Type B pancreatic cell (in vitro differentiated cells): ENCODE measurements at places on chromosomes 5 and 9. TPM values are rescaled to one million over a fixed set of nuclear protein-coding genes. Genes with fewer than 3 reads are reported as not detected.

Gene GPRIN1
- total RNA-seq = 3.3 and 6.0 TPM in 2 replicates

Gene PCDHGA4
- 0.75 and 1.5 TPM in 2 replicates for total RNA-seq

Gene CDC20B
- total RNA-seq = 0.38 and 0.92 TPM in 2 replicates

Gene SPATA31E1
- total RNA-seq = not detected in 2 replicates

Gene MYO10
- 33.6 and 52.5 TPM in 2 replicates for total RNA-seq

Gene MTX3
- 15.7 and 24.3 TPM in 2 replicates for total RNA-seq

Gene IGIP
- 2.6 and 2.9 TPM in 2 replicates for total RNA-seq

Gene AGXT2
- not detected in 2 replicates for total RNA-seq

Gene NSG2
- 3.1 and 3.9 TPM in 2 replicates for total RNA-seq

Gene SLC45A2
- 0.62 and 2.1 TPM in 2 replicates for total RNA-seq

Gene SLC46A2
- total RNA-seq = 0.14 TPM in 1 of 2 replicates, not detected in the other

Gene CLK4
- total RNA-seq = 21.4 and 42.6 TPM in 2 replicates

Gene RIC1
- 25.1 and 26.6 TPM in 2 replicates for total RNA-seq

Gene RNF183
- 0.77 and 1.0 TPM in 2 replicates for total RNA-seq

Gene PCDHB6
- total RNA-seq = 0.80 and 0.95 TPM in 2 replicates

Gene OMD
- not detected in 2 replicates for total RNA-seq

Gene SLC6A18
- 0.41 and 0.48 TPM in 2 replicates for total RNA-seq

Gene TRAPPC13
- 13.5 and 18.0 TPM in 2 replicates for total RNA-seq

Gene FYB1
- total RNA-seq = 0.24 and 0.33 TPM in 2 replicates

Gene CACNA1B
- total RNA-seq = 2.4 and 3.2 TPM in 2 replicates

Gene AK6
- total RNA-seq = 29.9 and 30.8 TPM in 2 replicates

Gene BTNL3
- total RNA-seq = 0.82 and 2.7 TPM in 2 replicates

Gene DIRAS2
- 2.0 and 5.2 TPM in 2 replicates for total RNA-seq

Gene SLC6A19
- total RNA-seq = 12.6 and 22.2 TPM in 2 replicates

Gene PCDHB8
- 0.99 and 3.9 TPM in 2 replicates for total RNA-seq

Gene CHSY3
- total RNA-seq = 0.86 and 4.9 TPM in 2 replicates

Gene PFN3
- not detected in 2 replicates for total RNA-seq
